ENCODE measurements at places on chromosomes 7 and 10. TPM values are rescaled to one million over a fixed set of nuclear protein-coding genes. Genes with fewer than 3 reads are reported as not detected.

The DRGX gene
- polyA plus RNA-seq: not detected

The ASAH2 gene
- polyA plus RNA-seq: 0.82 TPM

The OR2A1 gene
- not detected for polyA plus RNA-seq

The EXOSC1 gene
- polyA plus RNA-seq: 24.1 TPM

The SLC18A2 gene
- 5.9 TPM for polyA plus RNA-seq

GRCh38 chr10:102729029-102730026, 14.4 kb upstream of the WBP1L start:
- DNase-seq: peak; percentile 87

DNA sequence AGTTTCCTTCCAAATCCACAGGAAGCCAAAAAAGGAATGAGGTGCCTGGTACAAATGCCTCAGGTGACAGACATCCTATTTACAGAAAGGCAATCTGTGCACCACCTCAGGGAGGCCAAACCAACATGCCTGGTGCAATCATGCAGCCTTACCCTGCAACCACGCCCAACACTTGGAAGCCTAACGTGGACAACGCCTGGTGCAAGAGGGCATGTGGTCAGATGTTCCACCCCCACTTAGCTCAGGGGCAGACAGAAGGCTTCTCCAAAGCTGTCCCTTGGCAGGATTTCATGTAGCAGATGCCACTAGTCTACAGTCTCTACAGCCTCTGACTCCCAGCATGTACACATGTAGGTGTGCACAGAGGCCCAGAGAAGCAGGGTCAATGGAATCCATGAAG, 89.5 kb downstream of the KCNMA1 start:
- no peak for DNase-seq

DNA sequence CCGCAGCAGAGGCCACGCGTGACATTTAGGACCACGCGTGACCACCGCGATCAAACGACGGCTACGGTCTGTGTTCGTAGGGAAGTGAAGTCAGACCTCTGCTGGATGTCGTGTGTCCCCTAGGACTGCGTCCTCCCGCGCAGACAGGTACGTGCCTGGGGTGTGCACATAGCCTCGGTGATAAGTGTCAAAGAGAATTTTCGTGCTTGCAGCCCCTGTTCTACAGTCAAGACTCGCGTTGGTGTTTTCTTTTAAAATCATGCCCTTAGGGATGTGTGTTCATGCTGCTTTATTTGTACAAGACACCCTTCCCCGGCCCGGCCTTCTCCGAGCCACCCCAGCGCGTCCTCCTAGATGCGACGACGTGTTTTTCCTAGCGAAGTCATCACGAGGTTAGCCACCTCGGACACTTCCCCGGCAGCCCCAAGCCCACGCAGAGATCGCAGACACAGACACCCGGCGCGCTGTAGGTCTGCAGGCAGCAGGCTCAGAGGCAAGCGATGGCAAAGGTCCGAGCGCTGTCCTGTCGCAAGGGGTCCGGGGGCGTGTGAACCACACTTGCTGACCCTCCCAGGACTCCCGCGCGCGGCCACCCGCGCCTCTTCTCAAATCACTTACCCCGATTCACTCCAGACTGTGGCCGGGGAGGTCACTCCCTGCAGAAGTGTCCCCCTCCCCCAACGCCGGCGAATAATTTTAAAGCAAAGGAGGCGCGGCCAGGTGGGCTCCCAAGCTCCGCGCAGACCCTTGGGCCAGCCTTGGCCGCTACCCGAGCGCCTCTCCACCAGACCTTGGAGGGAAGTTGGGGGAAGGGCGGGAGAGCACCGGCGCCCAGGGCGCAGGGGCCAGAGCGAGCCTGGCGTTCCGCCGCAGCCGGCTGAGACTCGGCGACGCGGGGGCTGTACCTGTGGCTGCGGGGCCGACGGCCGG, 552 bp downstream of the MKX start:
- peak; percentile 82 for DNase-seq

DNA sequence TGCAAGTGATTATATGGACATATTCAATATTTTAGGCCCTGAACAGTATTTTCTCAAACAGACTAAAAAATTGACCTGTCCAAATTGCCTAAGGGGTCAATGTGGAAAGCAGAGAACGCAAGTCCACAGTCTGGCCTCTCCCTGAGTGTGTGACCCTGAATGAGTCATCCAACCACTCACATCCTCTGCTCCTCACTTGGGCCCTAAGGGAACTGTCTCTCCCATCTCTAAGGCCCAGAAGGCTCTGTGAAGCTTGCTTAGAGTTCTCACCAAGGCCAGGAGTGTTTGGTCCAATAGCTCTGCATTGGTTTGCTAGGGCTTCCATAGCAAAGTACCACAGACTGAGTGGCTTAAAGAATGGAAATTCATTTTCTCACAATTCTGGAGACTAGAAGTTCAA, 155.1 kb downstream of the LSM5 start:
- no peak for DNase-seq

DNA sequence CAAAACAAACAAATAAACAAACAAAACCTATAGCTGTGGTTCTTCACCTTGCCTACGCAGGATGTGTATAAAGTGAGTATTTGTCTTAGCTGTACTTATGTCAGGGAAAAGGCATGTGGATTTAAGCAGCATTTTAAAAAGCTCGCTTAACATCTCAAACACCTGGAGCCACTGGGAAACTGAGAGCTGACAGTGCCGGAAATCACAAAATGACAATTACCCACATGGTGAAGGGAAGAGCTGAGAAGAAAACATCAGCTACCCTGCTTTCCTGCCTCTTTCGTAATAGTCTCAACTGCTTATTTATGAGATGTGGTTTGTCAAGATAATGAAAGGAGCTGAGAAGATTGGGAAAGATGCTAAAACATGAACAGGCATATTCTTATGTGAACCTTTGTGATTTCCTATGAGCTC, 31.1 kb upstream of the MSMB start:
- no peak for DNase-seq

DNA sequence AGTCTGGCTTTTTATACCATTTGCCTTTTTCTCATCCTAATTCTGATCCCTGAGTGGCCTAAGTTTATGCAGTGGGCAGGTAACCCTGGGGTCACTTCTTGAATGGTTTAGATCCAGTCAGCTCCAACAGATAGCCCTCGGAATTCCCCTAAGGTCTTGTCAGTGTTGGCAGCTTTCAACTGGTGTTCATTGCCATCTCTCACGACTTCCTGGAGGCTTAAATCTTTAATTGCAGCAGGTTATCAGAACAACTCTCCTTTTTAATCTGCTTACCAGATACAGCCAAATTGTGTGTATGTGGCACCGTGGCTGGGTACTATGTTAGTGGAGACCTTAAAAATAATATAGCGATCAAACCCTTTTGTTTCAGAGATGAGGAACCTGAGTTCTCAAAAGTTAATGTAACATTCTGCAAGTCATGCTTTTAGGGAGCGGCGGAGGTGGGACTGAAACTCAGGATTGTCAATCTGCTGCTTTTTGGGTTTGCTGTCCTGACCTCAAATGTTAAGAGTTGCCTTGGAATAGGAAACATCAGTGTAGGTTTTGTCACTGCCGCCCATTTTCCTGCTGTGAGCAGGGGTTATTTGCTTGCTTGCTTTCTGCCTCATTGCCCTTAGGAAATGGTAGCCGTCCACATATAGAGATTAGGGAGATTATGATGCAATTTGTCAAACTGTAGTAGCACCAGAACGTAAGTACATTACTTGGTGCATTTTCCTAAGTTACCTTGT, 818 bp downstream of the DLD start:
- no peak for DNase-seq

DNA sequence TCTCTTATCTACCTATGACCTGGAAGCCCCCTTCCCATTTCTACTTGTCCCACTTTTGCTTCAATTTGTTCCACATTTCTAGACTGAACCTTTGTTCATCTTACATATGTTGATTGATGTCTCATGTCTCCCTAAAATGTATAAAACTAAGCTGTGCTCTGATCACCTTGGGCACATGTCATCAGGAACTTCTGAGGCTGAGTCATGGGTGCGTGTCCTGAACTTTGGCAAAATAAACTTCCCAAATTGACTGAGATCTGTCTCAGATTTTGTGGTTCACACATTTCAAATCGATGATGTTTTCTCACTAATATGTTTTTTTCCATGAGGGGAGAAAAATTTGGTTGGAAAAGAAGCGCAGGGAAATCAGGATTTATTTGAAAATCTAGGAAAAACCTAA, 406.2 kb upstream of the LRRTM3 start:
- DNase-seq: no peak

- no peak for DNase-seq
Measured at GRCh38 chr10:30447125-30447799, 13.3 kb downstream of the MAP3K8 start.

GRCh38 chr7:131890176-131890575, 333.7 kb upstream of the PODXL start:
- no peak for DNase-seq

- DNase-seq: no peak
Measured at GRCh38 chr7:99171731-99172130, 27.8 kb upstream of the SMURF1 start.

DNA sequence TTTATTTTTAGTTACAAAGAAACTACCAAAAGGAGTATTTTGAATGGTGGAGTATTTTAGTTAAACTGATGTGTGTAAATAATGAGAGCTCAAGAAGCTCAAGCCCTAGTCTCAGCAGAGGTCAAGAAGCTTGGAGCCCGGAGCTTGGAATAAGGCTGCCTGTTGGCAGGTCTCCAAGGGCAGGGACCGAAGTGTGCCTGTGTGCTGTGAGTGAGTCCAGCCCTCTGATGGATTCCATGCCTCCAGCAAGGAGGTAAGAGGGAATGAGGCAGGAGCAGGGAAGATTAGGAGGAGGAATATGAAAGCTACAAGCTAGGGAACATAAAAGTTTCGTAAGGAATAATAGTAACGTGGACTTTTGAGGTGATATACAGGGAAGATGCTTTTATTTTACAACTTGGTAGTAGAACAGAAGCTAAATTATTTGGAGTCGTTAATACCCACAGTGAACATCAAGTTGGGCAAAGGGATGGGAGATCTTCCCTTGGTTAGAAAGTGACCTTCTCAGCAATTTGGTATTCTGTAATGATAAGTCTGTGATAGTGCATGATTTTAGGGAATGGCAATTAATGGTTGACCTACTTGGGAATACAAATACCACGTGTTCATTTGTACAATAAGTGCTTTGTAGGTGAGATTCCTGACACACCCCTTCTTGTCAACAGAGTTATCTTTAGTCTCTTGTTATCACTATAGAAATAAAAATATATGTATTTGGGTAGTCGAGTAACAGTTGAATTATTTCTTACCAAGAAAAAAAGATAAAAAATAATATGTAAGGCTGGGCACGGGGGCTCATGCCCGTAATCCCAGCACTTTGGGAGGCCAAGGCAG, 4.6 kb downstream of the SEC23IP start:
- DNase-seq: peak; percentile 65
